ENCODE measurements at places on chromosomes 7 and 10. TPM values are rescaled to one million over a fixed set of nuclear protein-coding genes. Genes with fewer than 3 reads are reported as not detected.

OPN4 gene
- total RNA-seq, result not detected

WIPF3 gene
- total RNA-seq, result not detected

BMS1 gene
- 15.8 TPM for total RNA-seq

PAX2 gene
- total RNA-seq, result not detected

INSIG1 gene
- 133 TPM for total RNA-seq

PLEKHS1 gene
- not detected for total RNA-seq

TRPV5 gene
- not detected for total RNA-seq

TIMM23B gene
- 15.6 TPM for total RNA-seq

GPR22 gene
- total RNA-seq, result not detected

DLX5 gene
- not detected for total RNA-seq

FAM25C gene
- total RNA-seq, result not detected

All from activated naive CD4-positive, alpha-beta T cell treated with anti-CD3 and anti-CD28 coated beads, Interleukin-2, amount 10 ng/mL, durations not matched to agents 5 hours and 36 hours (primary cell).